ENCODE measurements at places on chromosomes 6 and 20.

DNA sequence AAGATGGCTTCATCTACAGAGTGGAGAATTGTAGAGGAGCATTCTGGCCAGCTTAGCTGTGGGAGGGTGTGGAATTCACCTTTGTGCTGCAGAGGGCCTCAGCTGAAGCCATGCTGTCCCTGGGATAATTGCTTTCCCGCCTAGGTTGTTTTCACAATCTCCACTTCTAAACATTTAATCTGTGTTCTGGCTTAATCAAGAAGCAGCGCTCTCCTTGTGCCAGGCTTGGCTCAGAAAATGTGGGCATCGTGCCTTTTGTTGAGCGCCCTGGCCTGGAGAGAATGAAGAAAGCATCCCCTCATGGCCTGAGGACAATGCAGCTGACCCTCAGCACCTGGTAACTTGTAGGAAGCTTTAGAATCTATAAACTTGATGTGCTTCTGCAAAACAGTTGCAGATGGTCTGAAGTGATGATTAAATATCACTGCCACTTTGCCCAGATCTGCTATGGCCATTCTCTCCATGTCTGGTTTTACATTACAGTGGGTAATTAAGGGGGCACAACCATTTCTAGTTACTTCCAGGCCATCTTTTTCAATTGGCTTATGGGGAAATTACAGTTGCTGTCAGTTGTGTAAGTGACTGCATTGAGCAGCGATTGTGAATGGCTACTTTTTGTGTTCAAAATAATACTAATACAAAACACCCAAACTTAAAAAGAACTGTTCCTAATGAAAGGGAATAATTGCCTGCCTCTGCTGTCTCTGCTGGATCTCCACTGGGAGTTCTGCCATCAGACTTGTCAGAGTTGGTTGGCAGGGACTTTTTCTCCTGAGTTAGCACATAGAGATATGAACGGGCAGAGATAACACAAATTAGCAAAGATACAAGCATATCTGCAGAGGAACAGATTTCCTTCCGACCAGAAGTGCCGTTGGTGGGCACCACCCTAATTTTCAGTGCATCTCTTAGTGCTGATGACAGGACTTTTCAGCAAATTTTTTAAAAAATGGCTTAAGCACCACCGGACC lies 18.4 kb downstream of the CTNNBL1 start:
- DNase-seq = no peak

GRCh38 chr20:4324611-4325243 lies 309.4 kb upstream of the RNF24 start:
- DNase-seq = no peak

DNA sequence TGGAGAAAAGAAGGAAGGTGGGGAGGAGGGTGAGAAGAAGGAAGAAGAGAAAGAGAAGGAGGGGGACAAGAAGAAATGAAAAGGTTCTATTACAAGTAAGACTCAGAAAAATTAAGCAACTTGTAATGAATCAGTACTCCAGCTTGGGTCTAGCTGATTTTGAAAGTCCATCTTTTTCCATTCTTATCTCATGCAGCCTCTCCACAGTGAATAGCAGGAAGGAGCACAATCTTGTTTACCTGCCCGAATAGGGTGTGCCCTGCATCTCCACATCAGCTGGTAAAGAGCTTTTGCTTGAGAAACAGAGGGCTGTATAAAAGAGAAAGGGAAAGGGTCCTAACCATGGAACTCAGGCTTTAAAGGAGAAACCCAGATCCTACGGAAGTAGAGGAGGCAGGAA lies 348.8 kb downstream of the TPBG start:
- no peak for DNase-seq

GRCh38 chr20:37276494-37277252 lies 12.8 kb upstream of the MANBAL start:
- DNase-seq = no peak

DNA sequence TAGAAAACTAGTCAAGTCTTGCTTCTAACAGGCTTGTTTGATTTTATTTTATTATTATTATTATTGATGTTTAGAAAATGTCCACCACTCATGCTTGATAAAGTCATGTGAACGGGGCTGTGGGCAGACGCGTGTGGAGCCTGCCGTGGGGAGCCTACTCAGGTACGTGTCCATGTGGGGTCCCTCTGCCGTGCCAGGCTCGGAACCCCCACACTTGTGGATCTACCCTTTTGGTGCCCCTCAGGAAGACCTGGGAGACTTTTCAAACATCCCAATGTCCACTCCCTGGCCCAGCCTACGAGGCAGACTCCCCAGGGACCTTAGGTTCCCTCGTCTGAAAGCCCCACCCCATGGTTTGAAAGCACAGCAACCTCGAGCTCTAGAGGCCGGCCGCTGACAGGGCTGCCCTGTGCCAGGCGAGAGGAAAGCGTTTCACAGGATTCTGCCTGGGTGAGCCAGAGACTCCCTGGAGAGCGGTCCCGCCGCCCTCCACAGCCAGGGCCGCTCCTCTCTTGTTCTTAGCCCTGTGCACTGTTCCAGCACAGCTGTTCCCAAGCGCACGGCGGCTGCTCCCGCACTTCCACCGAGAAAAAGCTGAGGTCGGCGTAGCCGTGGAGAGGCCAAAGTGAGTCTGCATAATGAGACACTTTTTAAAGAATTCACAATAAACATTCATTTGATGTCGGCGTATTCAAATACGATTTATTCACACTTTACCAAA lies 249.7 kb downstream of the TTLL2 start:
- DNase-seq = no peak

GRCh38 chr6:156832231-156832647 lies 55.1 kb downstream of the ARID1B start:
- no peak for DNase-seq

- no peak for DNase-seq
Observed at GRCh38 chr6:30970946-30971345, 12.6 kb upstream of the MUC21 start.

GRCh38 chr20:20021835-20022234 lies 4.7 kb downstream of the NAA20 start:
- no peak for DNase-seq

- no peak for DNase-seq
Observed at GRCh38 chr20:15205028-15205427, 867.6 kb upstream of the FLRT3 start.

DNA sequence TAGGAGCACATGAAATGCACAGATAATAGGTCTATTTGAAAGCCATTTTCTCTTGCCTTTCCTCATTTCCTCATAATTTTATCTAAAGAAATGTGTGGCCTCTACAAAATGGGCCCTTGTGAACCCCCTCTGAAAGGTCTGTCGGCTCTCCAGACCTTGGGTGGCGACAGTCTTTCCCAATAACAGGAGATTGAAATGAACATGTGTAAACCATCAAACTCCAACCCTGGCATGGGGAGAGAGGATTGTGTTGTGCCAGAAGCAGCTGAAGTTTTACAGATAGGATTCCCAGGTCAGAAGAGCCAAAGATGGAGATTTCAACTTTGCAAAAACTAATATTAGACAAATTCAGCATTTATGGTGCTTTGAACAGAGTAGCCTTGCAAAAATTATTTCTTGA lies 277.1 kb upstream of the ECI2 start:
- DNase-seq = no peak

- no peak for DNase-seq
Observed at GRCh38 chr20:1810926-1811620, 84.1 kb upstream of the SIRPA start.

GRCh38 chr6:148776321-148777308 lies 29.8 kb downstream of the UST start:
- no peak for DNase-seq

DNA sequence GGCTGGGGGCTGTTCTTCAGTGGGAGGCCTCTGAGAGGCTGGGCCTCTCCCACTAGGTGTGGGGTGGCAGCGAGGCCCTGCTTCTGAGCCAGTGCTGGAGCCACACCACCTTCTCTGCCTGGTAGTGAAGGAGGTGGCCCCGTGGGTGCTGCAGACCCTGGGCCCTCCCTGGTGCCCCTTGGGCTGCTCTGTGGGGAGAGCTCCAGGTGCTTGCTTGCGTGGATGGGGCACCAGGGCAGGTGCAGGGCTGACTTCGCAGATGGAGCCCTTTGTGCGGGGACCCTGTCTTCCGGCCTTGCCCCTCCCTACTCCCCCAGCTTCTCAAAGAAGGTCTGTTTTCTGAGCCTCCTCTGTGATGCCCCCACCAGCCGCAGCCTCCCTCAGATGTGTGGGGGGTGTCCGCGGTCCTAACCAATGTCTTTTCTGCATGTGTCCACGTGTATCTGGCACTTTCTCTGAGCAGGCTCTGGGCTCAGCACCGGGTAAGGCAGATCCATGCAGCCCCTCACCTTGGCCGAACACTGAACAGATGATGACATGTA lies 17.2 kb upstream of the MYT1 start:
- no peak for DNase-seq

GRCh38 chr20:47317127-47317895 lies 39.2 kb downstream of the ZMYND8 start:
- no peak for DNase-seq
